ENCODE measurements at places on chromosomes 4 and X. TPM values are rescaled to one million over a fixed set of nuclear protein-coding genes. Genes with fewer than 3 reads are reported as not detected.

The NPFFR2 gene
- total RNA-seq, result not detected

The F11 gene
- not detected for total RNA-seq

GRCh38 chr4:57042711-57043169 lies 64.0 kb downstream of the POLR2B start:
- no peak for DNase-seq

DNA sequence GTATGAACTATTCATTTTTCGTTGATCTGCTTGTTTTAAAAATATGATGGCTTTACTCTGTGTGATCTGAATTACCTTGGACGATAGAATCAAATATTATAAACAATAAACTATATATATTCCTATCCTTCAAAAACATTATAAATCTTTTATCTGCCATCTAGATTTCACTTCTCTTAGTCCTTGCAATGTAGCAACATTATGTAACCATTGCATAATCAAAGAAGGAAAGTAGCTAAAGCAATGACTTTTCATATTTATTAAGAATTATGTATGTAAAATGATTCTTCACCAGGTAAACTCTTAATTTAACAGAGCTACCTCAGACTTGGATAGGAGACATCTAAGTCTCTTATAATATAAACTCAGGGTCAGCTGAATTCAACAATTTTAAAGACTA lies 210.5 kb downstream of the ADAMTS3 start:
- no peak for DNase-seq

All from A172 (cell line).